Fibroblast of upper back skin (primary cell): ENCODE measurements at places on chromosomes 12 and 14.
A peak's percentile ranks its signal among the peaks of the same experiment; 100 is the strongest.

DNA sequence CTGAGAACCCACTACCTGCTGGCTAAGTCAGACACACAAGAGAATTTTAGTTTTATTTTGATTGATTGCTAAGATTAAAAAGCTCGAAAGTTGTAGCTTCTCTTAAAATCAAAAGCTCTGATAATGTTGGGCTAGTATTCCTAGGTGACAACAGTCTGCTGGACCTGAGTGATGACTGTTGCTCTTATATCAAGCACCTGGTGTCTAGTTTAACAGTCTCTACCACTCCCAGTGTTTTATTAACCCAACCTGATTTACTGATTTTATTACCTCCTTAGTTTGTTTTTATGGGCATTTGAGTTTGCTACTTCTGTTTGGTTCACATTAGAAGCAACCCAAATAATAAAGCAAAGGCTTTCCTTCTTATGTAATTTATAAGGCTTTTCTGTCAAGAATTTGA is 41.8 kb downstream of the ATP6V1D start:
- DNase-seq: no peak

- no peak for DNase-seq
Measured at GRCh38 chr14:97283426-97283825, 486.2 kb downstream of the VRK1 start.

DNA sequence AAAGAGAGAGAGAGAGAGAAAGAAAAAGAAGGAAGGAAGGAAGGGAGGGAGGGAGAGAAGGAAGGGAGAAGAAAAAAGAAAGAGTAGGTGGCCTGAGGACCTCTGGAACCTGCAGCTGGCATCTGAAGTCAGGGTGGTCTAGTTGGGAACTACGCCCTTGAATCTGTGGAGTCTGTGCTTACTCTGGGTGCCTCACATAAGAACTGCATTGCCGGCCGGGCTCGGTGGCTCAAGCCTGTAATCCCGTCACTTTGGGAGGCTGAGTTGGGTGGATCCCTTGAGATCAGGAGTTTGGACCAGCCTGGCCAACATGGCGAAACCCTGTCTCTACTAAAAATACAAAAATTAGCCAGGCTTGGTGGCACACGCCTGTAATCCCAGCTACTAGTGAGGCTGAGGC is 10.0 kb upstream of the NRDE2 start:
- no peak for DNase-seq

GRCh38 chr14:61720294-61720661 is 25.0 kb downstream of the HIF1A start:
- DNase-seq: no peak

DNA sequence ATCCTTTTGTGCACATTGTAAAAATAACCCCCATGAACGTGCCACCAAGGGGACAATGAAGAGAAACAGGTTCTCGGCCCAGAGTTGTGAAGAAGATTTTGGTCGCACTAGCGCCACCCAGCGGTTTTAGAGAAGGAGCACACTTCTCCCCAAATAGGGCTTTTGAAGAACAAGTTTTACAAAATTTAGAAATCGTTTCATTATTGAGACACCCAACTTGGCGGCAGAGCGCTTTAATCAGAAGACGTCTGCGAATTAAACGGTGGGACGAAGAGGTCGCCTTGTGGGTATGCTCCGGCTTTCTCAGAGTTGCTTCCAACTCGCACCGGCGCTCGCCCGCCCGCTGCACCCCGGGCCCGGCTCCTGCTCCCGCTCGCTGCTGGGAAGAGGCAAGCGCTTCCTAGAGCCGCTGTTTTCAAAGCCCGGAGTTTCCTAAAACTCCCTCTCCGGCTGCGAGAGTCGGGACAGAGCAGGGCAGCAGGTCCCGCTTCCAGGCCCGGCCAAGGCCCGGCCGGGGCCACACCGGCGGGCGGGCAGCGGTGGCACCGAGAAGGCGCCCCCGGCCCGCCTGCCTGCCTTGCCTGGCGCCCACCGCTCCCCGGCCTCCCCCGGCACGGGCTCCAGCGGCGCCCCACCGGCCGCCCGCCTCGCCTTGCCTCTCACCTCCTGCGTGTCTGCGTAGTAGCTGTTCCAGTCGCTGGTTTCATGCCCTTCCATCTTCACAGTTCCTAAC is 645 bp downstream of the FOXA1 start:
- peak; percentile 74 for DNase-seq

GRCh38 chr12:115672086-115672485 is 605.4 kb downstream of the MED13L start:
- no peak for DNase-seq

DNA sequence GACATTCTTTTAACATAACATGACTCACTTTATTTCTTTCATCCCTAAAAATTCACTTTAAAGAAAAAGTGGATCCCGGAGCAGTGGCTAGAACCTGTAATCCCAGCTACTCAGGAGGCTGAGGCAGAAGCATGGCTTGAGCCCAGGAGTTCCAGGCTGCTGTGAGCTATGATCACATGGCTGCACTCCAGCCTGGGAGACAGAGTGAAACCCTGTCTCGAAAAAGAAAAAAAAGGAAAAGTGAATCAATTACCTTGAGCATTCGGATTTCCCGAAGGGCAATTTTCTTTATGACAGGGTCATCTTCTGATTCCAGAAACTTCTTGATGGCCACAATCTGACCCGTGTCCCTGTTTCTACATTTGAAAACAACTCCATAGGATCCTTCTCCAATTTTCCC is 1.2 kb downstream of the CDKL1 start:
- DNase-seq: no peak

GRCh38 chr14:71610149-71610548 is 322.1 kb upstream of the RGS6 start:
- peak; percentile 29 for DNase-seq

DNA sequence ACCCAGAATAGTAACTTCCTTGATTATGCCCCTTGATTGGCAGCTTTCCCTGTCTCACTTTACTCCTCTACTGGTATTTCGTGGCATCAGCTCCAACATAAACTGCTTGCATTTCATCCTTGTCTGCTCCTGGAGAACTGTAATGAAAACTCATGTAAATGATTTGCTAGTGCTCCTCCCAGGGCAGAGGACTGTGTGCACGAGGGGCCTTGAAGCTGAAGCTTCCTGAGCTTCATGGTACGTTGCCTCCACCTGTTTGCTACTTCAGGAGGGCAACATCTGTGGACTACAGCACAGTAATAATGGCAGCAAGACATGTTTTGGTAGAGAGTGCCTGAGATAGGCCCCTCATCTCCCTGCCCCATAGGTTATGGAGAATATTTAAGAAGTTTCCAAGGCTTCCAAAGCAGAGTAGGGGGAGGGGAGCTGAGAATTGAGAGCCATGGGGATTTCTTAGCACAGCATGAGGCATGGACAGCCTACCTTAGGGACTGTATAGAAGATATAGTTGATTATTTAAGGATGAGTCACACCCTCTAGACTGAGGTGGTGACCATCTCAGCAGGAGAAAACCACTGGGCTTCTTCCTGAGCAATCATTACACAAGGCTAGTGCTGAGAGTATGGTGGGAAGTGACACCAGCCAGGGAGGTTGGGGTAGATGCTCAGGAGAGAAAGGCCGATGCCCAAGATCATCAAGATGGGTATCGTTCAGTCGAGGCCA is 29.5 kb downstream of the CCDC198 start:
- no peak for DNase-seq

- DNase-seq: no peak
Measured at GRCh38 chr12:23099104-23099503, 474.1 kb downstream of the ETNK1 start.

DNA sequence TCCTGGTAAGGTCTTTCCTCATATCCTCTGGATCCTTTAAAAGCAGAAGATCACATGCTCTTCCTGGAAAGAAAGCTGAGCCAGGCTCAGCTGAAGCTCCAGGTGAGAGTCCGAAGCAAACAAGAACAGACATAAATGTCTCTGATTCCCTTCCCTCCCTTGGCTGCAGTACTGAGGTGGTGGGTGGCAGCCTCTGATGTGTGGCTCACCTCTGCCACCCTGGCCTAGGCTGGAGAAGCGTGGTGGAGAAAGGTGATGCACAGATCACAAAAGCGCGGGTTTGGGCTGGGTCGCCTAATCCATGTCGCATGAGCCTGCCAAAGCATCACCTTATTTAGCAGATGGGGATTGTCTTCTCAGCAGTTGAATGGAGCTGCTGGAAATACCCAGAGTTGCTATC is 2.8 kb upstream of the KRT76 start:
- no peak for DNase-seq

- no peak for DNase-seq
Measured at GRCh38 chr14:97970222-97970621, 1173.0 kb downstream of the VRK1 start.

GRCh38 chr12:103197725-103198388 is 240.4 kb downstream of the ASCL1 start:
- no peak for DNase-seq

- DNase-seq: no peak
Measured at GRCh38 chr14:65850429-65851135, 438.1 kb downstream of the FUT8 start.

DNA sequence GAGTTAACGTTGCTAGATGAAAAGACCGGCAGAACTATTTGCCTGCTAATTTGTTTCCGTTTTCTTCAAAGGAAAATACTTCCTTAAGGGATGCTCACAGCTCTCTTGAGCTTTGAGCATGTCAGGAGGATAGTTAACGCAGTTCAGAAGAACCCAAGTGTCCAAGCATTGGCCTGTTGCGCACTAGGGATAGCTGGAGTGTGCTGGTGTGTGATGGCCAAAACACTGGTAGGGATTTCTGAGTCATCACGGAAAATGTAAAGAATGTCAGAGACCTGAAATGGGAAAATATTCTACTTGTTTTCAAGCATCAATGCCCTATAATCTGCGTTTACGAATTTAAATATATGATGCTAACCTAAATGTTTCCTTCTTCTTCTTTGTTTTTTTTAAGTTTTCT is 97.8 kb downstream of the VRK1 start:
- peak; percentile 28 for DNase-seq

GRCh38 chr14:94171208-94171607 is 2.9 kb upstream of the PPP4R4 start:
- DNase-seq: no peak

DNA sequence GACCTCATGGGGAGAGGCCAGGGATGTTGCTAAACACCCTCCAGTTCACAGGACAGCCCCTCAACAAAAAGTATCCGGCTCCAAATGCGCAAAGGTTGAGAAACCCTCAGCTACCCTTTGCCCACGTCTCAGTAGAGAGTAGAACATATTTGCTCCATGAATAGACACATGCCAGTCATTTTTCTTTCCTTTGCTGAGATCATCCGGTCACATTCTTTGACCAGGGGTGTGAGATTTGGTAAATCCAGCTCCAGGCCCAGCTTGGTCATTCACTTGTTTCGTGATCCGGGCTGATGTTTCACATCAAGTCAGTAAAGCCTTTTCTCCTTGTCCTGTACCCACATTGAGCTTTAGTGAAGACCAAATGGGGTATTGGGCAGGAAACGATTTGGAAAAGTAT is 83.6 kb upstream of the LHX5 start:
- DNase-seq: no peak

DNA sequence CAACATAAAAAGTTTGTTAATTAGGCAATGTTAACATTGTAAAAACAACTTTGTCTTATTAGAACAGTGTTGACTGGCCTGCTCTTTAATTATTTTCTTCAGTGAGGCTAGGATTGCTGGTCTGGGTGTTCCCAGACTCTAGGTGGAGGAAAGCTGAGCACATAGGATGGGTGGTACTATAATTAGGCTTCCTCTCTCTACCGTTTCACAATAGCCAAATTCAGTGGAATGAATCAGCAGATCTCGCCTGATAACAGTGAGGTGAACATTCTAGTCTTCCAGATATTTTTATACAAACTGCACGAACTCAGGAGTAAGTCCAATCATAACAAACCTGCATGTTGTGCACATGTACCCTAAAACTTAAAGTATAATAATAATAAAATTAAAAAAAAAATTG is 11.9 kb downstream of the PTGDR start:
- DNase-seq: peak; percentile 43

GRCh38 chr12:83827193-83827592 is 1085.4 kb downstream of the SLC6A15 start:
- no peak for DNase-seq

DNA sequence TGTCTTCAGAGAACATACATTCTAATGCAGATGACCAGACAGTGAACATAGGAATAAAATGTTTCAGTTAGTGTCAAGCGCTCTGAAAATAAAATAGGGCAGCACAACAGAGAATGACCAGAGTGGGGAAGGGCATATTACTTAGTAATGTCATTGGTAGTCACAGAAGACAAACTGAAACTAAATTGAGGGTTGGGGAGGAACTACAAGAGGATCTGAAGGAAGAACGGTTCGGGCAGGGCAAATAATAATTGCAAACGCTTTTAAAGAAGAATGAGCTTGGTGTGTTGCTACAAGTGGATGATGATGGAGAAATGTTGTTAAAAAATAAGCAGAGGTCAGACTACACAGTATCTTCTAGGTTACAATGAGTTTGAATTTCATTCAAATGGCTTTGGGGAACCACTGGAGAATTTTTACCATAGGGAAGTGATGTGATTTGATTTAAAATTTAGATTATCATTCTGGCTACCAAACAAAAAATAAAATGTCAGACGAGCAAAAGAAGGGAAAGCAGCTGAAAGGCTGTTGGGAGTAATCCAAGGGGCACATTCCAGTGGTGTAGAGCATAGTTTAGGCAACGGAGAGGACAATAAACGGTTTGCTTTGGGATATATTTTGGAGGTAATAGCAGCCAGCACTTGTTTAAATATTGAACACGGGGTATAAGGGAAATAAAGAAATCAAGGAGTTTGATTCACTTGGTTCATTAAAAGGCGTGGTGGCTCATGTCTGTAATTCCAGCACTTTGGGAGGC is 56.3 kb upstream of the SLC6A13 start:
- DNase-seq: peak; percentile 6

DNA sequence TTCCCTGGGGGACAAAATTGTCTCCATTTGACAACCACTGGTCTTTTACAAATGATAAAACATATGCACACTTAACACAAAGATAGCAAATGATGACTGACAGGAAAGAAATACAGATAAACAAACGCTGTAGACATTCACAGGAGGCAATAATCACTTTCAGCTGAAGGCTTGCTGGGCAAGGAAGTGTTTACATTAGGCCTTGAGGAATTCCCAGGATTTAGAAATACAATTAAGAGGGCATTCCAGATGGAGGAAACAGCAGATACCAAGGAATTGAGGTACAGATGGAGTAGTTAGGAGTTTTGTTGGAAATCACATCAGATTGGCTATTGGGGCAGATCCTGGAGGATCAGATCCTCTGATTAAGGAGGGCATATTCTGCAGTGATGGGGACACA is 93.9 kb downstream of the DYRK2 start:
- peak; percentile 72 for DNase-seq

DNA sequence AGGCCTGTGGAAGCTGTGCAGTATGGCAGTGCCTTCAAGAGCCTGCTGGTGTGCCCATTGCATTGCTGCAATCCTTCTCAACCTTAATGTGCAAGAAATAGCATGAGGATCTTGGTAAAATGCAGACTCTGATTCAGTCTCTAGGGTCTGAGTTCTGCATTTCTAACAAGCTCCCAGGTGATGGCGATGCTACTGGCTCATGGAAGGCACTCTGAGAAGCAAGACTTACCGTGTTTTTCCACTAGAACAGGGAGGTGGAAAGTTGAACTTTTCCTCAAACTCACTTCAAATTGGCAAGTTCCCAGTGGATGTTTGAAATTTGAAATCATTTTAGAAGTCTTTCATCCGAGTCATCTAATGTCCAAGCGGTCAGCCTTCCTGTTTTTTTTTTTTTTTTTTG is 55.5 kb downstream of the MYRFL start:
- peak; percentile 63 for DNase-seq
